ENCODE measurements at places on chromosomes 1 and 21. TPM values are rescaled to one million over a fixed set of nuclear protein-coding genes. Genes with fewer than 3 reads are reported as not detected.
A peak's percentile ranks its signal among the peaks of the same experiment; 100 is the strongest.

- peak; percentile 25 for DNase-seq
Observed at GRCh38 chr1:161486806-161487741, 18.2 kb upstream of the FCGR2A start.

Gene ZNF692
- polyA plus RNA-seq = 51.5 TPM

GRCh38 chr1:221873673-221874072, 131.8 kb upstream of the DUSP10 start:
- no peak for DNase-seq

- no peak for DNase-seq
Observed at GRCh38 chr1:234589064-234589800, 20.7 kb downstream of the IRF2BP2 start.

GRCh38 chr1:173249349-173249748, 42.2 kb upstream of the TNFSF4 start:
- DNase-seq = no peak

- no peak for DNase-seq
Observed at GRCh38 chr1:72432645-72433267, 150.4 kb upstream of the NEGR1 start.

DNA sequence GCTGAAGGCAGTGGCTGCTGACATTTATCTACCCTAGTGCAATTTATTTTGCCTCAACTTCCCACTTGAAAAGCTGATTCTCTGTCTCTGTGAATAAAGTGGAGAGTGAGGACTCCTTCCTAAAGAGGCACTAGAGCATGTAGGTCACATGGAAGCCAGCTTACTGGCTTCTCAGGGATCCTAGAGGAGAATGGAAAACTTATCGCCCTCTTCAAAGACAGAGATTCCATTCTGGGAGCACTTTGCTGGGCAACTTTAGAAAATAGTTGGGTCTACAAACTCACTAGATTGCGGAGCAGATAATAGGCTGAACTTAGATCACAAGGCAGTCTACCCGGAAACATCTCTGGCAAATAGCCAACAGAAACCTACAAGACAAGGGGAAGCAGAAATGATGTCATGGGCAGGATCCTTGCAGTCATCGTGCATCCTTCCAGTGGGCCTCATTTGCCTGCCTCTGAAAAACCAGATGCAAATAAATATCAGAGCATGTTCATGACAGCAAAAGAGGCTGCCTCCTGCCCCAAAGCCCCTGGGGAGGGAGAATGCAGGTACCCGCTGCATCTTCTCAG, 104.8 kb upstream of the BARHL2 start:
- DNase-seq = no peak

DNA sequence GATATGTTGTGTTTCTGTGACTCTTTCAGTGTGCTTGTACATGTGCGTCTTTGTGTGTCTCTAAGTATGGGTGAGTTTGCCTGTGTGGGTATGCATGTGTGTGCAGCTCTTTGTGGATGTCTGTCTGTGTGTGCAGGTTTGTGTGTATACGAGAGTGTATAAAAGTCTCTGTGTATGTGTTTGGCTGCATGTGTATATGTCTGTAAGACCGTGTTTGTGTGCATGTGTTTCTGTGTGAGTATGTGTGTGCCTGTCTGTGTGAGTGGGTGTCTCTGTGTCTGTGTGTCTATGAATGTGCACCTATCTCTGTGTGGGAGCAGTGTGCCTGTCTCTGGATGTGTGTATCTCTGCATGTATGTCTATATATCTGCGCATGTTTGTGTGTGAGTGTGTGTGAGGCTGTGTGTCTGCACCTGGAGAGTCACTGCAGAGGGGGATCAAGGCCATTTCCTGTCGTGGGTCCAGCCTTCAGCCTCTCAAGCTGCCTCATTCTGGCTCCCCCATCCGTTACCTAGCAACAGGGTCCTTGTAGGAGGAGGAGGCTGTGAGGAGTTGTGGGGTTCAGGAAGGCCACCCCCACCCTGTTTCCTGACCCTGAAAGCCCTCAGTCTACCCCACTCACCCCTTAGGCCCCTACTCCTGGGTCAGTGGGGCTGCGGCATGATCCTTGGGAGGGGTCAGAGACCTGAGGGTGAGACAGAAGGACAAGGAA, 10.4 kb downstream of the FGR start:
- no peak for DNase-seq

DNA sequence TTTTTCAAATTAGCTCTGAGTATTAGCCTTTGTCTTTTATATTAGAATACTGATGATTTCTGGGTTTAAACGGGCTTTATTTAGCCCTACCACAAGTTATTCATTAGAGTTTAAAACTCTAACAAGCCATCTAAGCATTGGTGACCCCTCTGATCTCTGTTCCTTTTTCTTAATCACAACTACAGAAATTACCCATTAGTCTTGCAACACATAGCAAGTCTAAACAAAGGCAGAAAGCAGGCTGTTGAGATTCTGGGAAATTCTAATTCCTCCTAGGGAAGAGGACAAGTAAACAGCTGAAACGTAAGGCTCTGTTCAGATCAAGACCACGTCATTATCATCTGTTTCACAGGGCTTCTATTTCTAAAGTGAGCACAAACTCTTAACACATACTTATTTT, 491.2 kb upstream of the ZRANB2 start:
- DNase-seq = no peak

GRCh38 chr1:227568593-227568992, 5.2 kb downstream of the ZNF678 start:
- no peak for DNase-seq

- no peak for DNase-seq
Observed at GRCh38 chr1:158362941-158363340, 9.2 kb downstream of the CD1E start.

Gene IFNLR1
- polyA plus RNA-seq = 5.4 TPM

- no peak for DNase-seq
Observed at GRCh38 chr1:9960706-9961562, 17.7 kb downstream of the NMNAT1 start.

GRCh38 chr1:60149251-60149650, 75.7 kb upstream of the C1orf87 start:
- no peak for DNase-seq

DNA sequence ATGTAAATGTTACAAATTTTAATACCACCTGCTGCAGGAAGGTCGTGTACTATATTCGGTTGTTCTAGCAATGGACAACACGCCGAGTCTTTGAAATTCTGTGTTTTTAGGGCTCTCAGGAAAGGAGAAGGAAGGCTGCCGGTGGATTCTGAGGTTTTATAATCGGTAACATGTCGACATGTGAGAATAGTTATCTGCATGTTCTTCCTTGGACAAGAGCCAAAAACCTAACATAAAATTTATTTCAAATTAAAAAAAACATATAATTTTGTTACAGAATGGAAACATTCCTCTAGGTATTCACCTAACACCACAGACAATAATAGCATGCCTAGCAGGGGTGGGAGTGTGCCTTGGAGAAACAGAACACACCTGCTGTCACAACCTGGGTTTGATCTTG, 4.8 kb downstream of the PSMG1 start:
- DNase-seq = no peak

GRCh38 chr1:204996981-204997380, 46.0 kb upstream of the CNTN2 start:
- no peak for DNase-seq

DNA sequence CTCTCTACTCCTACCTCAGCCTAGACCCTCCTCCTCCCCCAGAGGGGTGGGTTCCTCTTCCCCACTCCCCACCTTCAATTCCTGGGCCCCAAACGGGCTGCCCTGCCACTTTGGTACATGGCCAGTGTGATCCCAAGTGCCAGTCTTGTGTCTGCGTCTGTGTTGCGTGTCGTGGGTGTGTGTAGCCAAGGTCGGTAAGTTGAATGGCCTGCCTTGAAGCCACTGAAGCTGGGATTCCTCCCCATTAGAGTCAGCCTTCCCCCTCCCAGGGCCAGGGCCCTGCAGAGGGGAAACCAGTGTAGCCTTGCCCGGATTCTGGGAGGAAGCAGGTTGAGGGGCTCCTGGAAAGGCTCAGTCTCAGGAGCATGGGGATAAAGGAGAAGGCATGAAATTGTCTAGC, 21.6 kb upstream of the VPS13D start:
- no peak for DNase-seq

Gene KPRP
- not detected for polyA plus RNA-seq

GRCh38 chr1:160125746-160126145, 10.2 kb downstream of the ATP1A2 start:
- no peak for DNase-seq

DNA sequence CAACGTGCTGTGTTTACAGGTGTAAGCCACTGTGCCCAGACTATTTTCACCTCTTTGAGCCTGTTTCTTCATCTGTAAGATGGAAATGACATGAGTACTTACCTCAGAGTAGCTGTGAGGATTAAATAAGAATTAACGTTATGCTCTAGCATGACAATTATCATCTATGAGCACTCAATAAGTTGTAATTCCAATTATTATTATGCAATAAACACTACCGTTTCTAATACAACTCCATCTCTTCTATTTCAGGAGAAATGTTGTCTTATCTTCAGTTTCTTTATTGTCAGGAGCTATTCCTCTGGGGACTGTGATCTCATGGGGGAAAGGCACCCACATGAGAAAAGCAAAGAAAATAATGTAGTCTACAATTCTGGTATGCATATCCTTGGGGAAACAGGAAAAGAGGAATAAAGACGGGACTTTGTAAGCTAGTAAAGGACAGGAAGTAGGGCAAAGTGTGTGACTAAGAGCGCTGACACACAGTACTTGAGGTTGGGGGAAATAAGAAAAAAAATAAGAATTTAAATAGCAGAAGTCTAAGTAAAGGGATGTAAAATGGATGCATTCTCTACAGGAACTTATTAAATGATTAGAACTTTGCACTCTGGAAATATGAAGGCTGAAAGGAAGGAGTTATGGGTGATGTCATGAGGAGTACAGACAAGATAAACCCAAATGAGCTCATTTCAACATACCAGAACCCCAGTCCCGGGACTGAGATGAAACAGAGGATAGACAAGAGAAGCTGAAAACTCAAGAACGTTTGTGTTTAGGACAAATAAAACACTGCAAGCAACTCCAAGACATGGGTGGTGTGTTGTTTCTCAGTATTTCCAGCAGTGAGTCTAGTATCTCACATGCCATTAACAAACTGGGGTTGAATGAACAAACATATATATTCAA, 9.8 kb downstream of the PHC2 start:
- no peak for DNase-seq

Gene ATAD3C
- 3.1 TPM for polyA plus RNA-seq

- no peak for DNase-seq
Observed at GRCh38 chr1:12578860-12579422, 39.1 kb downstream of the DHRS3 start.

DNA sequence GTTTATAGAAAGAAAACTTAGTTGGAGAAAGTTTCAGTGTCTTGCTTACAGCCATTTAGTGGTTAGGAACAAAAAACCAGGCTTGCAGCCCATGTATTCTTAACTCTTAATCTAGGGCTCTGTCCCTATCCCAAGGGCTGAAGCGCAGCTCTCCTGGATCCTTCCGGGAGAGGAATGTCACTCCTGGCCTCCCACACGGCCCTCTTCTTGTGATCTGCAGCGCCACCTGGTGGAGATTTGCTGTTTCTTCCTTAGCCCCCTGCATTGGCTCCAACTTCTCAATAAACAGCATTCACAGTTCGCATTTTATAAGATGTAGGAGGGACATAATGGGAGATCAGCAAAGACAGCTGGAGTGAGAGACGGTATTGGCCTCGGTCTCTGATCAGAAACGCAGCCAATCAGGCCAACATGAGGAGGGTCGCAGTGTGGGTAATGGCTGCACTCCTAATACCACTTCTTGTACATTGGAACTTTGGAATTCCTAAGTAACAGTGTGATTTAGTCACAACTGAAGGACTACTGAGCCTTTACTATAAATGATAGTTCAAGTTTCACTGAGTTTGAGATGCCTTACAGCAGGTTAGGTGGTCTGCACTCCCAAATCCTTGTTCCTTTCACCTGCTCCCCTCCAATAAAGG, 283.4 kb downstream of the ASTN1 start:
- DNase-seq = peak; percentile 64

DNA sequence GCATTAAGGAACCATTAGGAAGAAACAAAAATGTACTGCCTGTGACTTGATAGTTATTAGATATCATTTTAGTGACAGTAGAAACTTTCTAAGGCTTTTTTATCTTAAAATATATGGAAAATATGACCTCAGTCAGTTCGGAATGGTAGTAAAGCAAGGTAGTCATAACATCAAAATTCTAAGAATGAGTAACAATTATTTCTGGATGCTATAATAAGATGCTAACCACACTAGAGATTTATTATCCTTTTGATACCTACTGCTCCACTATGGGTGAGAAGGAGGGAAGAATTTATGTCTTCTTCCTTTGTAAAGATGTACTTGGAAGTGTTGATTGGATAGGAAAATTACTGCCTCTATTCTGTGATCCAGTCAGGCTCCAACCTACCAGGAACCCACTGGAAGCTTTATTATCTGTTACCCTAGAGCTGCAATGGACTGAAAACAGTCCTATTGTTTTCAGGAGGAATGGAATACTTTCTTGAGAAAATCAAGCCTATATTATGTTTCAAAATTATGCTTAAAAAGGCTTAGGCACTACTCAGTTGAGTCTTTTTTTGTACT, 8.8 kb downstream of the FMN2 start:
- DNase-seq = no peak

DNA sequence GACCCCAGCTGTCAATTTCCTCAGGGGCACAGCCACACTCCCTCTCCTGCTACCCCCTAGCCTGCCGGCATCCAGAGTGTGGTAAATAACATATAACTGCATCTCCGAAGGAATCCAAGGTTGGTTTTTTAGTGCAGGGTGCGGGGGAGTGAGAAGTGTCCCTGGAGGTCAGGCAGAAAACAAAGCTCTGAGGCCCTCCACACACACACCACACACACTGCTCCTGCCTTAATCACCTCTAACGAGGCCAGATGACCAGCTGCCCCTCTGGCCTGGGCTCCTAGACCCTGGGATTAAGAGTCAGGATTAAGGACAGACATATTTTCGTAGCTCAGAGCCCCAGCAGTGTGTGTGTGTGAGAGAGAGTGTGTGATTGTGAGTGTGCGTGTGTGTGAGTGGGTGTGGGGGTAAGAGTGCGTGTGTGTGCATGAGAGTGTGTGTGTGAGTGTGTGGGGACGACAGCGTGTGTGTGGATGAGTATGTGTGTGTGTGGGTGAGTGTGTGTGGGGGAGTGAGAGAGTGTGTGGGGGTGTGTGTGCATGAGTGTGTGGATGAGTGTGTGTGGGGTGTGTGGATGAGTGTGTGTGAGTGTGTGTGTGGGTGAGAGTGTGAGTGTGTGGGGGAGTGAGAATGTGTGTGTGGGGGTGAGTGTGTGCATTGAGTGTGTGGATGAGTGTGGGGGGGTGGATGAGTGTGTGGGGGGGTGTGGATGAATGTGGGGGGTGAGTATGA, 14.6 kb downstream of the SDC3 start:
- DNase-seq = no peak

GRCh38 chr1:6191968-6192367, 7.4 kb downstream of the RPL22 start:
- no peak for DNase-seq

Gene NFASC
- polyA plus RNA-seq = 16.2 TPM

GRCh38 chr21:32951041-32951440, 74.7 kb upstream of the OLIG2 start:
- DNase-seq = no peak
